Aorta (tissue), 5 donors: ENCODE measurements at places on chromosomes 5 and 9. TPM values are rescaled to one million over a fixed set of nuclear protein-coding genes. Genes with fewer than 3 reads are reported as not detected.
A peak's percentile ranks its signal among the peaks of the same experiment; 100 is the strongest.

- no peaks in the 10 kb centered on the region for H3K4me1 ChIP-seq
- H3K36me3 ChIP-seq: no peaks in the 10 kb centered on the region
- no peaks in the 10 kb centered on the region for H3K27me3 ChIP-seq
These were observed 159.7 kb downstream of the TLE1 start for GRCh38 chr9:81529556-81530193.

DNA sequence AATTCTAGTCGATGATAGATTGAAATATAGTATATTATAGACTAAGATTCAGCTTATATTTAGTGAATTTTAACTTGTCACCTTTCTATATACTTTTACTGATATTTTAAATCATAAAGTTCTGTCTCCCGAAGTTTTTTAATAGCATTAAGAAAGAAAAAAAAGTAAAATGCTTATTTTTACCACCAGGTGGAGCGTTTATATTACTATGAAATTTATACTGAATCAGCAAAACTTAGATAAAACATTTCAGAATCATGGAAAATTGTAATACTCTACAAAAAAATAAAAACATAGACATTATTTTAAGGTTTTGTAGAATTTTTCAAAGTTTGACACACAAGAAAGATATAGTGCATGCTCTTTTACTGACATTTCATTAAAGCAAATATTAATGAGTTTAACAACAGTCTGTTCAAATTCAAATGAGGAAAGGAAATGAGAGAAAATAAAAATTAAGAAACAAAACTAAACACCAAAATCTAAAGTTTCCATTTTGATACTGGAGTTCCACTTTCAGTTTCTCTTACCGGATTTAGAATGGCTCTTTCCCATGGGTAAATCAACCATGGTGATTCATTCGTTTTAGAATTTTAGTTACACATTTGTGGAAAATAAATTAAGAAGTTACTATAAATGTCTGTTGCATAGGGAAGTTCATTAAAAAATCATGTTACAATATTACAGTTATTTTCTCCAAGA, 1035.3 kb downstream of the CDH12 start:
- H3K27me3 ChIP-seq: no peaks in the 10 kb centered on the region
- no peak overlapping the region for H3K4me3 ChIP-seq
- no peak overlapping the region for H3K27ac ChIP-seq
- H3K36me3 ChIP-seq: no peaks in the 10 kb centered on the region

GRCh38 chr9:26391036-26391435, 501.6 kb downstream of the CAAP1 start:
- no peaks in the 10 kb centered on the region for H3K36me3 ChIP-seq
- no peak for DNase-seq

GRCh38 chr9:105697871-105698270, 3.5 kb downstream of the TMEM38B start:
- H3K4me1 ChIP-seq: no peaks in the 10 kb centered on the region
- no peak overlapping the region for H3K4me3 ChIP-seq
- DNase-seq: no peak
- no peaks in the 10 kb centered on the region for H3K36me3 ChIP-seq
- H3K27me3 ChIP-seq: no peaks in the 10 kb centered on the region
- no peak overlapping the region for H3K27ac ChIP-seq

DNA sequence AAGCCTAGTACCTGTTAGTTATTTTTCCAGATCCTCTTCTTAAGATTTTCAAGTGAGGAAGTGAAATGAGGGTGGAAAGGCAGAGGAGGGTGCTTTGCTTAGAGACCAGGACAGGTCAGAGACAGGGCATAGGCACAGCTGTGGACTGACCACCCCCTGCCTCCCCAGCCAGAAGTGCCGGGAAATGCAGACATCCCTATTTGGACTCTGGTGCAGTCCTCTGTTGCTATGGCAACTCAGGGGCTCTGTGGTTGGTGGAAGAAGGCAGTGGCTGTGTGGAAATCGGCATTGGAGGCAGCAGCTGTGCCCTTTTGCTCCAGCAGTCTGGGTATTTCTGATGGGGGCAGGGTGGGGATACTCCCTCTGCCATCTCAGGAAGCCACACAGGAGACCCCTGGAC, 43.3 kb upstream of the NDFIP1 start:
- no peaks in the 10 kb centered on the region for H3K27me3 ChIP-seq
- no peak overlapping the region for H3K27ac ChIP-seq
- no peaks in the 10 kb centered on the region for H3K36me3 ChIP-seq
- H3K4me3 ChIP-seq: no peak overlapping the region

GRCh38 chr5:65185468-65185867, 296.3 kb downstream of the ADAMTS6 start:
- DNase-seq: no peak
- no peaks in the 10 kb centered on the region for H3K36me3 ChIP-seq
- H3K27me3 ChIP-seq: no peaks in the 10 kb centered on the region

GRCh38 chr9:34624475-34625185, 4.2 kb downstream of the ARID3C start:
- no peak for DNase-seq
- no peaks in the 10 kb centered on the region for H3K4me1 ChIP-seq
- H3K4me3 ChIP-seq: no peak overlapping the region
- no peaks in the 10 kb centered on the region for H3K36me3 ChIP-seq
- no peak overlapping the region for H3K27ac ChIP-seq
- H3K27me3 ChIP-seq: no peaks in the 10 kb centered on the region

GRCh38 chr9:113695901-113696300, 180.2 kb upstream of the ZNF618 start:
- no peak for DNase-seq
- no peaks in the 10 kb centered on the region for H3K27me3 ChIP-seq
- H3K4me1 ChIP-seq: no peaks in the 10 kb centered on the region
- no peak overlapping the region for H3K27ac ChIP-seq
- H3K4me3 ChIP-seq: no peak overlapping the region

- no peak overlapping the region for H3K27ac ChIP-seq
- DNase-seq: peak; percentile 32
- no peaks in the 10 kb centered on the region for H3K36me3 ChIP-seq
- H3K27me3 ChIP-seq: no peaks in the 10 kb centered on the region
These were observed 8.8 kb upstream of the SCGB3A1 start for GRCh38 chr5:180599981-180600553.

- no peaks in the 10 kb centered on the region for H3K36me3 ChIP-seq
- H3K27ac ChIP-seq: peak overlapping the region; percentile 71
- no peaks in the 10 kb centered on the region for H3K27me3 ChIP-seq
- no peak for DNase-seq
These were observed 12.0 kb downstream of the SNX18 start for GRCh38 chr5:54529565-54529964.

DNA sequence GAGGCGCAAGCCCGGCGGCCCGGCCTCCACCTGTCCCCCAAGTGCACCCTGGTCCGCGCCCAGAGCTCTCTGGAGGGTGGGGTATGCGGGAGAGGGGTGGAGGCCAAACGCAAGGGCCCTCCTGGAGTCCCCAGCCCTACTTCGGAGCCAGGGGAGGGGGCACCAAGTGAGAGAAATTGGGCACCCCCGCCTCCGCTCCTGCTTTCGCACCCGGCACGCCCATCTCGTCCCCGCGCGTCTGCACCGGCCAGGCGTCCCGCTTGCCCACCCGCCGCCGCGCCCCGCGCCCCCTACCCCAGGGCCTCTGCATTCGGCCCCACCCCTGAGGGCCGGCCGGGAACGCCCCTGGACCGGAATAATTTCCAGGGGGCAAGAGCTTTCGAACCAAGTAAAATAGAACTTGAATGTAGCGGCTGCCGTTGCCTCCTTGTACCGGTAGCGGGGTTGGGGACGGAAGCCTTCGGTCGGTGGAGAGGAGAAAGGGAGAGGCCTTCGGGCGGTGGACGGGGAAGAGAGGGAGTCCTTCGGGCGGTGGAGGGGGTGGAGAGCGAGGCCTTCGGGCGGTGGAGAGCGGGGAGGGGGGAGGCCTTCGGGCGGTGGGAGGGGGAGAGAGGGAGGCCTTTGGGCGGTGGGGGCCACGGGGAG, 694 bp upstream of the PHPT1 start:
- peak overlapping the region; percentile 52 for H3K4me3 ChIP-seq
- H3K27ac ChIP-seq: no peak overlapping the region
- no peaks in the 10 kb centered on the region for H3K4me1 ChIP-seq
- H3K36me3 ChIP-seq: no peaks in the 10 kb centered on the region

- no peak overlapping the region for H3K4me3 ChIP-seq
- no peaks in the 10 kb centered on the region for H3K36me3 ChIP-seq
- no peak for DNase-seq
- H3K27ac ChIP-seq: no peak overlapping the region
- H3K4me1 ChIP-seq: peaks cover 2% of the 10 kb centered on the region
These were observed 12.6 kb upstream of the IL12B start for GRCh38 chr5:159342840-159343239.

- H3K27me3 ChIP-seq: no peaks in the 10 kb centered on the region
- H3K4me1 ChIP-seq: no peaks in the 10 kb centered on the region
- no peaks in the 10 kb centered on the region for H3K36me3 ChIP-seq
These were observed 134.7 kb upstream of the PTPN3 start for GRCh38 chr9:109632817-109633216.

- no peaks in the 10 kb centered on the region for H3K36me3 ChIP-seq
- H3K27me3 ChIP-seq: no peaks in the 10 kb centered on the region
- no peak overlapping the region for H3K27ac ChIP-seq
These were observed 479.4 kb downstream of the AGTPBP1 start for GRCh38 chr9:85262333-85262732.

DNA sequence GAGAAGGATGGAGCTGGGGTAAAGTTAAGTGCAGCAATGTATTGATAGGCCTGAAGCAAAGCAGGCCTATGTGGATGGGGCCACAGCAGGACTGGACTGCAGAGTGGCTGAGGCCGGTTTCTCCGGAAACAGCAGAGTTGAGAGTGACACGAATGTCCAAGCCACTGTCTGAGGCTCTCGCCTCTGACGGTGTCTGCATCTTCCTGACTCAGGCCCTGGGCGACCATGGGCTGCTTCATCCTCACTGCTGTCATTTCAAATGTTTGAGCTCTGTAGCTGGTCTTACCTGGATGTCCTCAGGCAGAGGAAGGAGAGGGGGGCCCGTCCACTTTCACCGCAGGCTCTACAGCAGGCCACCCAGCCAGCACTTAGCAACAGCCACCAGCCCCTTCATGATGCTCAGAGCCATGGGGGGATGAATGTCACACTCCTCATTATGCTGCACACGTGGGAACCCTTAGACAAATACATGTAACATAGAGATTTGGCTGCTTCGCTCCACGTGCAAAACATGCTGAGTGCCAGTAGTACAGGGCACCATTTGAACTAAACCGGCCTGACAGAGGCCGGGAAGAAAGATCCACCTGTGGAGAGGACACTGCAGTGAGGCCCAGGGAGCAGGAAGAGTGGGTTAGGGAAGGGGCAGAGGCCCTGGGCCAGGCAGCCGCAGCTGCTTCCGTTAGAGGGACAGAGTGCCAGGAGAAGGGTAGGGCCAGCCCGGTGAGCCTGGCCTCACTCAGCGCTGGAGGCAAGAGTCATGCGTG, 31.7 kb upstream of the NXNL2 start:
- no peaks in the 10 kb centered on the region for H3K4me1 ChIP-seq
- no peaks in the 10 kb centered on the region for H3K27me3 ChIP-seq
- peak; percentile 31 for DNase-seq
- no peak overlapping the region for H3K27ac ChIP-seq
- no peak overlapping the region for H3K4me3 ChIP-seq

GRCh38 chr5:32909207-32909606, 198.1 kb downstream of the NPR3 start:
- H3K27ac ChIP-seq: no peak overlapping the region
- DNase-seq: no peak
- H3K4me1 ChIP-seq: no peaks in the 10 kb centered on the region
- H3K36me3 ChIP-seq: no peaks in the 10 kb centered on the region

DNA sequence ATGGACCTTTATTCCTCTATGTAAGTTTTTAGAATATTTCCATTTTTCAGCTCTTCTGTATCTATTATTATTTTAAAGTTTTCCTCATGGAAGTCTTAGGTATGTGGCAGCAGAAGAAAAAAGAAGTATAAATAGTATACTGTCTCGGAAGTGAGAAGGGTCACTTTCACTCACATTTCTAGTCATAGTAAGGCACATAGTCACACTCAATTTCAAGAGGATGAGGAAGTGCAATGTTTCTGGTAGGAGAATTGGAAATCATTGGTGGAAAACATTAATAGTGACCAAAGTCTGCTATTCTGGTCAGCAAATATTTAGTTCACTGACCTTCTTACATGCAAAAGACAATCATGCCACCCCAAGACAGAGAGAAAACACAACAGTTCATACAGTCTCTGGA, 35.2 kb upstream of the TNFSF8 start:
- H3K27ac ChIP-seq: no peak overlapping the region
- H3K27me3 ChIP-seq: no peaks in the 10 kb centered on the region
- no peaks in the 10 kb centered on the region for H3K4me1 ChIP-seq
- no peaks in the 10 kb centered on the region for H3K36me3 ChIP-seq
- no peak for DNase-seq

DNA sequence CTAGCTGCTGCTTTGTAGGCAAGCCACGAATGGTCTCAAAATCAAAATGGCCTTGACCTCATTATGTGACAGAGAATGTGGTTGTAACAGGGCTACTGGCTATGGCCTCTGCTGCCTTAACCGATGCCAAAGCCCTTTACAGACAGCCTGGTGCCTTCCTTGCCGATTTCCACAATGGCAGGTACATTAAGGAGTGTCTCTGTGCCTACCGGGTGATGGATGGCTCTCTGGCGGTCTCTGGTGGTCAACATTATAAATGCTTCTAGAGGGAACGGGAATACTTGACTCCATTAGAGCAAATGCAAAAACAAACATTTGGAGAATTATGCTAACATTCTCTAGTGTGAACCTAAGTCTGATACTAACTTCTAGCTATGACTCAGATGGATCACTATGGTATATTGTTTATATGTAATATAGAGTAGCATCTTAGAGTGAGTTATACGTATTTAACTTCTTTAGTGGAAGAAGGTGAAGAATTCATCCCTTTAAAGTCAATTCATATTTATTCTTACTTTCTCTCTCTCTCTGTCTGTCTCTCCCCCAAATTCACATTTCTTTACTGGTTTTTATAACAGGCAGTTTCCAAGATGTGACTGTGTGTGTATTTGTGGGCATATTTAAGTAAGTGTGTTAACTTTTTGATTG, 52.5 kb downstream of the RPS23 start:
- H3K27ac ChIP-seq: no peak overlapping the region
- DNase-seq: peak; percentile 61
- H3K27me3 ChIP-seq: no peaks in the 10 kb centered on the region
- H3K4me3 ChIP-seq: no peak overlapping the region
- no peaks in the 10 kb centered on the region for H3K4me1 ChIP-seq

GRXCR2 gene
- total RNA-seq: not detected

SLC4A9 gene
- total RNA-seq: not detected

PARP8 gene
- total RNA-seq: 28.2 TPM

TLX3 gene
- not detected for total RNA-seq

ECM2 gene
- total RNA-seq: 54.6 TPM

SVEP1 gene
- 74.6 TPM for total RNA-seq

SGCD gene
- total RNA-seq: 31.2 TPM

PLPP6 gene
- total RNA-seq: 4.5 TPM

CYLC2 gene
- not detected for total RNA-seq

ZBED3 gene
- total RNA-seq: 11.7 TPM

FGF1 gene
- 24.4 TPM for total RNA-seq

ANKRD33B gene
- 3.3 TPM for total RNA-seq
